ENCODE measurements at places on chromosomes 11 and 22.

DNA sequence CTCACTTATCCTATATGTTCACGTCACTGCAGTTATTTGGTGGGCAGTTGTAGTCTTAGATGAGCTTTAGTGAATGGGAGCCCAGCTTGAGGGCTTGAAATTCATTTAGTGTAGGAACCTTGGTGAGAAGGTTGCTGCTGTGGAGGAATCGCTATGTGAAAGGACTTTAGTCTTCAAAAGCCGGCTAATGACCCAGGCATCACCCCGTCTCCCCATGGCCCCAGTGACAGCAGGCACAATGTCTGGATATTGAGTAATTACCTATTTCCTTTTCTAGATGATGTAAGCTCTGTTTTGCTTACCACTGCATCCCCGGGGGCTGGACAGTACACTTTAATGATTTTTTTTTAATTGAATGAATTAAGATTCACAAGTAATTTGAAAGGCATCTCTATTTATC is 283.2 kb downstream of the ST3GAL4 start:
- DNase-seq: no peak

- DNase-seq: no peak
Observed at GRCh38 chr11:119365071-119365591, 16.4 kb downstream of the USP2 start.

- DNase-seq: no peak
Observed at GRCh38 chr11:106601684-106602297, 416.5 kb downstream of the GUCY1A2 start.

DNA sequence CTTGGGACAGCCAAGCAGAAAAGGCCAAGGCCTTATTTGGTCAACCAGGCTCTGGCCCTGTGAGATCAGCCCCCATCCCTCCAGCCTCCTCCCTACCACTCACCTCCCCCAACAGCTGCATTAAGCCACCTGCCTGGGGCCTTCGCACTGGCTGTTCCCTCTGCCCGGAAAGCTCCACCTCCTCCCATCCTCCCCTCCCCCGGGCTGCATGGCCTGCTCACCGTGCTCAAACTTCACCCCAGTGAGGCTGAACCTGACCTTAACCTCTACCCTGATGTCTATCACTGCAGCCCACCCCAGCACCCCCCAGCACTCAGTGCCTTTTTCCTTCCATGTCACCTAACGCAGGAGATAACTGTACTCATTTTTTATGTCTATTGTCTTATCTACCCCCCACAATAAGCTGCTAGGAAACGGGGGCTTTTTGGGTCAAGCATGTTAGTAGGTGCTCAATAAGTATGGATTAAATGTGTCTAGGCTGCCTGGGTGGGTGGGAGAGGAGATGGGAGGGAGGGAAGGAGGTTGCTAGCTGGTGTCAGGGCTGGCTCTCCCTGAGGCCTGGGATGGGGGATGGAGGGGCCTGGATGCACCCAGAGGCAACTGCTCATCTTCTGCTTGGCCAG is 912 bp downstream of the PTPRCAP start:
- DNase-seq: peak; percentile 57

- no peak for DNase-seq
Observed at GRCh38 chr22:24429411-24430365, 2.3 kb downstream of the ADORA2A start.

DNA sequence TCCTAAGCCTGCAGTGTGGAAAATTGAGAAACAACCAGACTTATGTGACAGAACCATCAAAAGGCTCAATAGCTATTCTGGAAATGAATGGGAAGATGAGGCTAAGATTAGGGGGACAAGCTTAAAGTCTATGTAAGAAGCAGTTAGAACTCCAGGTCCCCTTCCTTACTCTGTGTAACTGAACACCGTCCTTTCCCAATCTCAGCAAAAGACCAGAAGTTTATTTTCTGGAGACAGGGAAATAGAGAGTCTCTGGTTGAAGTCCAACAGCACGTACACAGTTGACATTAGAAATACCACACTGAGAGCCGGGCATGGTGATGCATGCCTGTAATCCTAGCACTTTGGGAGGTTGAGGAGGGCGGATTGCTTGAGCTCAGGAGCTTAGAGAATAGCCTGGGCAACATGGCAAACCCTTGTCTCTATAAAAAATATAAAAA is 93.9 kb downstream of the CD44 start:
- no peak for DNase-seq

DNA sequence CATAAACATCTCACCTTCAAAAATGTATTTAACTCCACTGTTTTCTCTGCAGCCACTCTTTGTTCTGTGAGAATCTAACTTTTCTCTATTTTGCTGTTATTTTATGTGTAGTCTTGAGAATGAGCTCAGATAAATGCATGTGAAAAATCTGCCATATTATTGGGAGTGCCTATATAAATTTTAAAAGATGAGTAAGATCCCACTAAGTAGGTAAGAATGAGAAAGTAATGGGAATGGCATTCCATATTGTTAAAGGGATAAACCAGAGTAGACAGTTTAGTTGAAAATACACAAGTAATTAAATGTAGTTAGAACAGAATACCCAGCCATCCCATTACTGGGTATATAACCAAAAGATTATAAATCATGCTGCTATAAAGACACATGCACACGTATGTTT is 817.2 kb downstream of the FAM181B start:
- DNase-seq: no peak

DNA sequence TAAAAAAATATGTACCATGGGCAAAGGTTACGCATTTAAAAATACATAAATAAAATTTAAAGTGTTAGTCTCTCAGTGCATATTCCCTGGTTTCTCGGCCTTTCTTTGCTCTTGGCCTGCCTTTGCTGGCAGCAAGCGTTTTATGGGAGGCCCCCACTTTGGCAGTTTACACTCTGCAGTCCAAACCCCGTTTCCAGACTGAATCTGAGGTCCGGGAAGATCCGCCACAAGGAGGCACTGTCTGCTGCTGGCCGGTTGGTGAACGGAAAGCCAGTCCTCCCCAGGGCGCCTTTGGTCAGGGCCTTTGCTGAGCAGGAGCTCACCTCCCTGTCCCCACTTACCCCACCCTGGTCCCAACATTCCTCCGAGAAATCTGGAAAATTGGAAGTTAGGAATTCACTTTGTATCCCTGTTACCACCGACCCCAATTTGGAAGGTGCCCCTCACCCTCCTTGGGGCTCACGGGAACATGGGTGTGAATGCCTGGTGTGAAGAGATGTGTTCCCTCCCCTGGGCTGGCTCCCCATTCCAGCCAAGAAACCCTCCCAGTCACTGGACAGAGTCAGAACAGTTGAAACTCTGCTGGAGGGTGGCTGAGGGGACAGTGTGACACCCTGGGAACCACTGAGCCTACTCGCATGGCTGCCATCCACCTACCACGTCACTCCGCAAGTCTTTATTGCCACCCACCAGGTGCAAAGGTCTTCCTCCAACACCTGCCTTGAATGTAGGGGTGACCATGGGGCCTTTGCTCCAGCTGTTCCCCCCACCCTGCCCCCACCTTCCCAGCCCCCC is 9.4 kb upstream of the SF1 start:
- peak; percentile 40 for DNase-seq

DNA sequence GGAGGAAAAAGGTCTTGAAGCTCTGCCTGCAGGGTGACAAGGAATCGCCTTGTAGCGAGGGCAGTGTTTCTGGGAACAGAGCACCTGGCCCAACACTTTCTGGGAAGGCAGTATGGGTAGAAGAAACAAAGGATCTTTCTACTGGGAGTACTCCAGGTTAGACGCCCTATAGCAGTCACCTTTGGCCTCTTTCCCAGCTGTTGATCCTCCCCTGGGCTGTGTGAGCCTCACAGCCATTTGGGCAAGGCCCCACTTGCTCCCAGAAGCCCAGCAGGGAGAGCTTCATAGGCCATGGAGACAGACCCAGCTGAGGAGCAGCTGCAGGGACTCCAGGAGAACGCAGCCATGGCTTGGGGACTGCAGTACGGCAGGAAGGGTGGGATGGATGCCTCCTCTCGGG is 1.2 kb downstream of the SLCO2B1 start:
- no peak for DNase-seq

DNA sequence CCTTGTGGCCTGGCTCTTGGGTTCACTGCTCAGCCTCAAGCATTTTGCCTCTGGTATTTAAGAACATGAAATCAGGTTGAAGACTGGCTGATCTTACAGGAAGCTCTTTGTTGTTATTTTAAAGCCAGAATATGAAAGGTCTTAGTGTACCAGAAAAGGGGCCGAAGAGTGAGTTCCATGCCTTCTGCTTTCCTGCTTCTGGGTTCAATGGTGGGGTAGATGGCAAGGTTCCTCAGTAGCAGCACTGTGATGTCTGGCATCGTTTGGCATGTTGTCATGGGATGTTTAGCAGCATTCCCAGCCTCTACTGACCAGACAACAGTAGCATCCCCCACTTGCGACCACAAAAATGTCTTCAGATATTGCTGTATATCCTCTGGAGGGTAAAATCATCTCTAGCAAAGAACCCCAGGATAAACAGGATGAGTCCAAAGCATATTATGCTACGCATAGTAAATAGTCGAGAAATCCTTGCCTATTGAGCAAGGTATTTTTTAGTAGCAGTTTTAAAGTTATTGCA is 2.4 kb downstream of the VPS26B start:
- DNase-seq: no peak

- DNase-seq: no peak
Observed at GRCh38 chr11:64316672-64317324, 561 bp downstream of the TRMT112 start.

DNA sequence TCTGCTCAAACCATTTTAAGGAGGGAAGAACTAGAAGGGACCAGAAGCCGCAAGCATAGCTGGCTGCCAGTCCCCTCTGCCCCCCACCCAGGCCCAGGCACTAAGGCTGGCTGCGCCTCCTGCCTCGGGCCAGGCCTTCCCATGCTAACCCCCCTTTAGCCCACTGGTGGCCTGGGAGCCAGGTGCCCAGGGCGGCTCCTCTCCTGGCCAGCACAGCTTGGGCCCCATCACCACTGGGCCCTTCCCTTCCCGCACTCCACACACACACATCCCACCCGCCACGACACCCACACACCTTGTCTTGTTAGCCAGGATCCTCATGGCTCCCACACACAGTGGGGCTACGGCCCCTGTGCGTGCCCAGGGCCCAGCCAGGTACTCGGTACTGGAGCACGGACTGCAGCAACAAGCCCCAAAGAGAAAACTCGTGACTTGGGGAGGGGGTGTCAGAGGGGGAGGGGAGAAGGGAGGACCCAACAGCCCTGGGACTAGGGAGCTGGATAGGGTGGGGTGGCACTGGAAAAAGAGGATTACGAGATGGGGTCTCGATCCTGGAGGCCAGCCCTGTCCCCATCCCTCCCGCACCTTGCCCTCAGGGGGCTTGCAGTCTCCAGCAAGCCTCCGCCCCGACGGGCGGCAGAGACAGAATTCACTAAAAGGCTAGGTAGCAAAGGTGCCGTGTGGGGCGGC is 16.0 kb downstream of the BCL9L start:
- DNase-seq: no peak

DNA sequence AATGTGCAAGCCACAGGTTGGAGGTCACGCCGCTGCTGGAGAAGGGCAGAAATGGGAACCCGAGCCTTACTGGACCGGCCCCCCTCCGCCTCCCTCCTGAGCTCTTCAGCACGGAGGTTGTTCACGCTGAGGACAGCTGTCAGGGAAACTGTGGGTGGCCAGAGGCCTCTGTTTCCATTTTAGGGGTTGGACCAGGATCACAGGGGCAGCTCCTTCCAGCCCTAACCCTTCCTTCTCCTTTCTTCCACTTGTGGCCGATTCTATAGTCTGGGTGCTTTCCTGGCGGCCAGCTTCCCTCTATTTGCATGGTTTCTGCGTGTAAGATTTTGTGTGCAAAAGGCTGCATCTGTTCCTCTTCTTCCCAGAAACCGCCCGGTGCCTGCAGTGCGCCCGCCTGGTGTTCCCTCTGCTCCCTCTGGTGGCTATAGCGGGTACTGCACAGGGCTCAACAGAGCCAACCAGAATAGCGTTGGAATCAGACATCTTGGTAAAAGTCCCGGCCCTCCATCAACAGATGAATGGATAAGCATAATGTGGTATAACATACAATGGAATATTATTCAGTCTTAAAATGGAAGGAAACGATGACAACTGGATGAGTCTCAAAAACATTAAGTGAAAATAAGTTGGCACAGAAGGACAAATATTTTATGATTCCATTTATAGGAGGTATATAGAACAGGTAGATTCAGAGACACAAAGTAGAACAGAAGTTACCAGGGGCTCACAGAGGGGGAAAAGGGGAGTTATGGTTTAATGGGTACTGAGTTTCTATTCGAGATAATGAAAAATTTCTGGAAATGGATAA is 8.4 kb upstream of the SLC22A8 start:
- DNase-seq: peak; percentile 84

GRCh38 chr11:125371431-125371935 is 124.6 kb downstream of the FEZ1 start:
- no peak for DNase-seq

DNA sequence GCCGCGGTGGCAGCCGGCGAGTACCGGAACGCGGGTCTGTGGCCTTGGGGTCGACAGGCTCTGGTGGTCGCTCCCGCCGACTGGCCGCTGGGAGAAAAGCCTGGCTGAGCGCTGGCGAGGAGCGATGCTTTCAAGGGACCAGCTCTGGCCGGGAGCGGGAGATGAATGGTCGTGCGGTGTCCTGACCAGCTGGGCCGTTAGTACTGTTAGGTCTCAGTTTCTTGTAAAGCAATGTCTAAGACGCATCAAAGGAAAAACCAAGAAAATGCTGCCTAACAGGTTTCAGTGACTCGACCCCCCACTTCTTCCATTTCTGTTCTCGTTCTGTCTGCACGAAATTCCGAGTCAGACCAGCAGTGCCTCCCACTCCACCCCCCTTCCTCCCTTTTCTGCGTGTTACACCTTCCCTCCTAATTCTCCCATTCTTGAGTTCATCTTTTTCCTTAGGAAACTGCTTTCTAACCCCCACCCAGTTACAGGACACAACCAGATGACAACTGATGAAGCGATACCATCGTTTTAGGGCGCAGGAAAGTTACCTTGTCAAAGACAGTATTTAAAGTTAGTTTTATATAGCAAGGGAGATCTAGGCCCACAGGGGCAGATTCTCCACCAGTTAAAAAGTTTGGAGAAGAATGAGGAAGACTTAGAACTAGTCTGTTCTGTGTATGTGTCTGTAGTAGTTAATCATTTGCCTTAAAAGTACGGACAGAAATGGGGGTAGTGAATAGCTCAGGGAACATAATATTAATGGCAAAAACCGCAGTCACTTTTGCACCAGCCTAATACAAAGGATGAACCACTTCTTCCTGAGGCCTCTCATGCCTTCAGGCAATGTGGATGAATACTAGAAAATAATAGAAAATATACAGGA is 1.0 kb downstream of the CUL5 start:
- DNase-seq: no peak

GRCh38 chr11:34356913-34357700 is 703 bp downstream of the ABTB2 start:
- DNase-seq: peak; percentile 33

All from stimulated activated CD4-positive, alpha-beta T cell treated with anti-CD3 and anti-CD28 coated beads, TNF-alpha, amount 100 ng/mL, for 4 hours (primary cell).